ENCODE measurements at places on chromosomes 1 and 21.

DNA sequence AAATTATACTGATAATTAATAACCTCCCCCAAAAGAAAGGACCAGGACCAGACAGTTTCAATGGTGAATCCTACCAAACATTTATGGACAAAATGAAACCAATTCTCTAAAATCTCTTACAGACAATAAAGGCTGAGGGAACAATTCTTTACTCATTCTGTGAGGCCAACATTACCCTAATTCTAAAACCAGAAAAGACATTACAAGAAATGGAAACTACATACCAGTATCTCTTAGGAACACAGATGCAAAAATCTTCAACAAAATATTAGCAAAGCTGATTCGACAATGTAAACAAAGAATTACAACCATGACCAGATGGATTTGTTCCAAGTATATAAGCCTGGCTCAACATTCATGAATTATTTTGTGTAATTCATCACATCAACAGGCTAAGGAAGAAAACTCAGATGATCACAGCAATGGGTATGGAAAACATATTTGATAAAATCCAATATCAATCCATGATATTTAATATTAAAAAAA lies 8.6 kb downstream of the TMED5 start:
- no peak for DNase-seq

- no peak for DNase-seq
Observed at GRCh38 chr1:109084563-109085517, 5.7 kb upstream of the TMEM167B start.

GRCh38 chr1:68955424-68955823 lies 458.5 kb upstream of the DEPDC1 start:
- no peak for DNase-seq

DNA sequence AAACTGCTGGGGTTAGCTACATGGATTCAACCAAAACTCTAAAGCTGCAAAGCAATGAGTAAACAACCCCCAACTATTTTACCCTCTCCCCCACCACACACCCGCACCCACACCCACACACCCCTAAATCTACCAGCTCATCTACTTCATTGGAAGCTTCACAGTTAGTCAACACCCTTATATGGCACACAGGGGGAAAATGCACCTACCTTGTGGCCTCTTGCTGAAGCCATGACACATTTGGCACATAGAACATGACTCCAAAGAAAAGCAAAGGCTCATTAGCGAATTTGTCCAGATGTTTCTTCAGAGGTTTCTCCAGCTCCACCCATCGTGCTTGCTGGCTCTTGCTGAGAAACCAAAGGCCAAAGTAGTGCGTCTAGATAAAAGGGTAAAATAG lies 99.8 kb downstream of the PTPN14 start:
- DNase-seq, result no peak

GRCh38 chr21:35239811-35240219 lies 190.7 kb upstream of the RUNX1 start:
- no peak for DNase-seq

DNA sequence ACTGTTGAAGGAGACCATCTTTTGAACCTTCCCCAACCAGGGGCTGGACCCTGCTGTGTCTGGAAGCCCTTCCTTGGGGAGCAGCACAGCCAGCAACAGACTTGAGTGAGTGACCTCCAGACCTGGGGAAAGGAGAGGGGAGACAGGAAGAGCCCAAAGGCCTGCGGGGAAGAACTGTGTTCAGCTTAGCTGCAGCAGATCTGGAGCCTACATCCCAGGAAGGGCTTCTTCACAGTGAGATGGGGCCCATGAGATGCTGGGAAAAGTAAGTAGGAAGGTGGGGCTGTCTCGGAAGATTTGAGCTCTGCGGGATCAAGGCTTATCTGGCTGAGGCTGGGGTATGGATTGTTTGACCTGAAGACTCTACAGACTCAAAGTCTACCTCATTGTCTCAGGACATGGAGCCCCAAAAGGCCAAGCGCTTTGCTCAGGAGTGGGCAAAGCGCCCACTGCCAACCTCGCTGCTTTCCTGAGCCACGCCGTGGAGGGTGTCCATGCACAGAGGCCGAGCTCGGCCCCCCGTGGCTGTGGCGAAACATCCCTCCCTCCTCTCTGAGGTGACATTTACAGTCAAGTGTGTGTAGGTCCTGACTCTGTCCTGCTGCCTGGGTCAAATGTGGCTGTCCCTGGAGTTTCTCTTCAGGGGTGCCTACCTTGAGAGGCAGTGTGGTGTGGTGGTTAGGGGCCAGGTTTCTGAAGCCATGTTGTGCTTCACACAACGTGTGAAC lies 24.5 kb downstream of the SPOCD1 start:
- no peak for DNase-seq

DNA sequence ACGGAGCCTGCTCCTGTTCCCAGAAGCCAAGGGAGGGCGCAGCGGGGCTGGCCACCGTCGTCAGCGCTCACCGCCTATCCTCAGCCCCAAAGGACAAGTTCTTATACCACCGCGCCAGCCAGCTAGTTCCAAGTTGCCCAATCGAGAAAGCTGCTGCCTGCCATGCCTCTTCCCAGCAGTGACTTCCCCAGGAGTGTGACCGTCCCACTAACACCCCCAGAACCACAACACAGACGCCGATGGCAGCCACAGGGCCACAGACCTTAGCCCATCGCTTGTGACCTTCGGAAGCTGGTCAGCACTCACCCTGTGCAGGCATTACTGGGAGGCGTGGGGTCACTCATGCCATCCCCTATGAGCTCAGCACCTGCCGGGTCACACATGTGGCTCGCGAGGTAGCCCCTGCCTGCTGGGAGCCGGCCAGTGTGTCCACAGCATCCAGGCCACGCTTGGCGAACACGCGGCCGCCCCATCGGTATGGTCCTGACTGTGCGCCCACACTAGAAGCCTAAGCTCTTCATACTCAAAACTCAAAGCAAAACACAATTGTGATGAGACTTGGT lies 20.1 kb downstream of the NADK start:
- no peak for DNase-seq

GRCh38 chr1:211478801-211479578 lies 13.0 kb downstream of the RD3 start:
- no peak for DNase-seq

DNA sequence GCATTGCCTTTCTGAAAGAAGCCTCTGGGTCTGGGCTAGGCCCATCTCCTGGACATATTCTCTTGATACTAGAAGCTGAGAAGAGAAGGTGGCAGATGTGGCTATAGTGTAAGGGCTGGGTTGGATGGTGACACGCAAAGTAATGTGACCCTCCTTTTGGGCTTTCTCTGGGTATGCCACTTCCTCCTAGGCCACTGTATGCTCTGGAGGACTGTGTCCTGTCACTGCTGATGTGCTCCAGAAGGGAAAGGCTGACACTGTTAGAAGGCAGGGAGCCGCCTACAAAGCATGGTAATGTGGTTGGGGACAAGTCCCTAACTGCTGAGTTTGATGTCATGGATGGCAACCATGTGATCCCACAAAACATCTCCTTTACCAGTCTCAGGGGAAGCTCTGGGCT lies 112.1 kb downstream of the BCAR3 start:
- DNase-seq, result no peak

All from HS-5 (cell line).